ENCODE measurements at places on chromosomes 1 and 21.

DNA sequence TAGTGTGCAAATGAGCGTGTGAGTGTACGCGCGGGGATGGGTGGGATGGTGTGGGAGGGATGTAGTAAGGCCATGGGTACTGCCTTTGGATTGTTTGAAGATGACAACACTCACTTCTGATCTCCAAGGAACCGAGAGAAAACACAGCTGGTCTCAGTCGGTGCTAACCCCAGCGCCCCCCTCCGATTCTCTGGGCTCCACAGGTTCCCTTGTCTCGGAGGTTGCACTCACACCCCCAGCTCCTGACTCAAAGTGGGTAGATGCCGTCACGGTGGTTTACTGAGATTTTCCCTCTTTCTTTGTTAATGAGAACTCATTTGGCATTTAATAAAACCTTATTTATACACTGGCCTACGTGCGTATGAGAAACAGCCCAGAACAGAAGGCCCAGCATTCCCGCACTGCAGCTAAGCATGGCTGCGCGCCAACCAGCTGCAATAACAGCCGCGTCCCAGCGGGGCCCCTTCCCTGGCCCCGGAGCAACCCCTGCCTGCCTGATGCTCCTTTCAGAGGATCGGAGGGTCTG lies 25.8 kb downstream of the ABCA4 start:
- no peak for DNase-seq

GRCh38 chr1:161069731-161070270 lies at the start of gene ARHGAP30:
ARHGAP30 (minus strand) TSS chr1:161069891; CDS start chr1:161069624, 267 bp downstream.
- peak; percentile 88 for DNase-seq

GRCh38 chr1:150176593-150176992 lies 26.9 kb downstream of the PLEKHO1 start:
- DNase-seq: no peak

GRCh38 chr1:6177681-6178380 lies 2.3 kb downstream of the CHD5 start:
- no peak for DNase-seq

GRCh38 chr21:42654179-42654912 lies 925 bp downstream of the PDE9A start:
- DNase-seq: no peak

DNA sequence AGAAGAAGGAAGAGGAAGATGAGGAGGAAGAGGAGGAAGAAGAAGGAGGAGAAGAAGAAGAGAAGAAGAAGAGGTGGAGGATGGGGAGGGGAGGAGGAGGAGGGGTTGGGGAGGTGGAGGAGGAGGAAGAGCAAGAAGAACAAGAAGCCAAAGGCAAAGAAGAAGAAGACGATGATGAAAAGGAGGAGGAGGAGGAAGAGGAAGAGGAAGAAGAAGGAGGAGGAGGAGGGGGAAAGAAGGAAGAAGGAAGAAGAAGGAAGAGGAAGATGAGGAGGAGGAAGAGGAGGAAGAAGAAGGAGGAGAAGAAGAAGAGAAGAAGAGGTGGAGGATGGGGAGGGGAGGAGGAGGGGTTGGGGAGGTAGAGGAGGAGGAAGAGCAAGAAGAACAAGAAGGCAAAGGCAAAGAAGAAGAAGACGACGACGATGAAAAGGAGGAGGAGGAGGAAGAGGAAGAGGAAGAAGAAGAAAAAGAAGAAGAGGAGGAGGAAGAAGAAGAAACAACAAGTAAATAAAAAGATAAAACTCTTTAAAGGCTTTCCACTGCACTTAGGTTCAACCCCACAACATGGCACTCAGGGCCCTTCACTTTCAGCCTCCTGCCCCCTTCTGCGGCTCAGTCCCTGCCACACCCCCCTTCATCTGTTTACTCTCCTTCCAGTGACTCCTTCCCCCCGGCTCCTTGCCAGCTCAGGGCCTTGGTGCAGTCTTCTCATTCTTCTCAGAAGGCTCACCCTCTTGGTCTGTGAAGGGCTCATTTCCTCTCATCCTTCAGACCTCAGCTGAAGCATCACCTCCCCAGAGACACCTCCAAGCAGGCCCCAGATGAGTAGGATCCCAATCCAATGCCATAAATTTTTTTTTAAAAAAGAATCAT lies 114.0 kb downstream of the KCNN3 start:
- DNase-seq: peak; percentile 50

DNA sequence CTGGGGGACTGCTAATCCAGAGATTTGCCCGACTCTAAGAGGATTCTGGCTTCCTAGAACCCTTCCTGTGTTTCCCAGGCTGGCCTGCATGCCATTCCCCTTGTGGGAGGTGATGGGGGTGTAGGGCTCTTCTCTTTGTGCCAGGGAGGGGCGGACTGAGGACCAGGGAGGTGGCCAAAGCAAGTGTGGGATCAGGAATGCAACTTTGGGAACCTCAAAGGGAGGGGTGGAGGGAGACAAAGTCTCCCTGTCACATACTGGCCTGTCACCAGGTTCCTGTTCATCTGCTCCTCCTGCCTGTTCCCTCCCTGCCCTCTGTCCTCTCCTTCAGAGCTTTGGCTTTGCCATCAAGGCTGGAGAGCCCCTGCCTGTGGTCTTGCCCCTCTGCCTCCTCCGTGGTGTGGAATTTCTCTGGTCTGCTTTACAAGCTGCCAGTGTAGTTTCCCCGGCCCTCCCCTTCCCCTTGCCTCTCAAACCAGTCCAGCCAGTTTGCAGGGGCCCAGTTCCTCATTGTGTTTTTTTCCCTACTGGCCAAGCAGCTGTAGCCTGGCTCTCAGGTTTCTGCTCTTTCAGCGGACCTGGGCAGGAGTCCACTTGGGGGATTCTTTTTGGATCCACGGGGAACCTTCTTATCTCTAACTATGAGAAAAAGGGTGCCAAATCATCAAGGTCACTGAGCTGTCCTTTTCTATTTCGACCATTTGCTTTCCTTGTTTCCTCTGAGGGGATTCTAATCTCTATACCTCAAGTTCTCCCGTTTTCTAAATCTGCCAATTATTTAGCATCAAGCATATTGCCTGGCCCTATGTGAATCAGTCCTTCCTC lies 1.8 kb downstream of the CGN start:
- no peak for DNase-seq

DNA sequence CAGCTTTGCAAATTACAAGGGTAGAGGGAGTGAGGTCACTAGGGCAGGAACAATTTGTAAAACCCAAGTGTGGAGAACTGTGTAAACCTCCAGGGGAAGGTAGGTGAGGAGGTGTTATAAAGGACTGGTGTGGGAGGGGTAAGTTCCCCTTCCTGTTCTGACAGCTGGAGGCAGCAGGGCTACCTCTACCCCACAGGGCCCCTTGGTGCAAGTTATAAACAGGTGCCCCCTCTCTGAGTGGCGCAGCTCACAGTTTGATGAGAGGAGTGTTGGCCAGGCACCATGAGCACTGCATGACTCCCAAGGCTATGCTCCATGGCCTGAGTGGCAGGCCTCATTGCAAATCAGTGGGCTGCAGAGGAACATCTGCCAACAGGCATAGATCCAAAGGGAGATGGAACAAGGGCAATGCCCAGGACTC lies 41.0 kb downstream of the MFSD2A start:
- DNase-seq: no peak

DNA sequence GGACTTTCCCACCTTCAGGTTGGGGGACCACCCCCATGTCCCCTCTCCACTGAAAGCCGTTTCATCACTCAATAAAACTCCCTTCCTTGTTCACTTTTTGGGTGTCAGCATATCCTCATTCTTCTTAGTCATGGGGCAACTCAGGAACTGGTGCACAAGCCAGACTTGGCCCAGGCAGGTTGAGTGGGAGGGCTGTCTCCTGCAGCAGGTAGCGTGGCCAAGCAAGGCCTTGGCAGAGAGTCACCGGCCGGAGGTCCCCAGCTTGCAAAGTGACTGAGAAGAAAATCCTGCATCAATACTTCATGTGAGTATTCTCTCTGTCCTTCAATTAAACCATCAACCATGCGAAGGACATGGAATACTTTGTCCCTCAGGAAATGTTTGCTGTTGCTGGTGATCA lies 148.9 kb downstream of the RHOU start:
- no peak for DNase-seq

- DNase-seq: no peak
Observed at GRCh38 chr1:204367956-204368355, 8.2 kb upstream of the PLEKHA6 start.

GRCh38 chr1:22739648-22740385 lies 29.2 kb downstream of the EPHB2 start:
- DNase-seq: no peak

DNA sequence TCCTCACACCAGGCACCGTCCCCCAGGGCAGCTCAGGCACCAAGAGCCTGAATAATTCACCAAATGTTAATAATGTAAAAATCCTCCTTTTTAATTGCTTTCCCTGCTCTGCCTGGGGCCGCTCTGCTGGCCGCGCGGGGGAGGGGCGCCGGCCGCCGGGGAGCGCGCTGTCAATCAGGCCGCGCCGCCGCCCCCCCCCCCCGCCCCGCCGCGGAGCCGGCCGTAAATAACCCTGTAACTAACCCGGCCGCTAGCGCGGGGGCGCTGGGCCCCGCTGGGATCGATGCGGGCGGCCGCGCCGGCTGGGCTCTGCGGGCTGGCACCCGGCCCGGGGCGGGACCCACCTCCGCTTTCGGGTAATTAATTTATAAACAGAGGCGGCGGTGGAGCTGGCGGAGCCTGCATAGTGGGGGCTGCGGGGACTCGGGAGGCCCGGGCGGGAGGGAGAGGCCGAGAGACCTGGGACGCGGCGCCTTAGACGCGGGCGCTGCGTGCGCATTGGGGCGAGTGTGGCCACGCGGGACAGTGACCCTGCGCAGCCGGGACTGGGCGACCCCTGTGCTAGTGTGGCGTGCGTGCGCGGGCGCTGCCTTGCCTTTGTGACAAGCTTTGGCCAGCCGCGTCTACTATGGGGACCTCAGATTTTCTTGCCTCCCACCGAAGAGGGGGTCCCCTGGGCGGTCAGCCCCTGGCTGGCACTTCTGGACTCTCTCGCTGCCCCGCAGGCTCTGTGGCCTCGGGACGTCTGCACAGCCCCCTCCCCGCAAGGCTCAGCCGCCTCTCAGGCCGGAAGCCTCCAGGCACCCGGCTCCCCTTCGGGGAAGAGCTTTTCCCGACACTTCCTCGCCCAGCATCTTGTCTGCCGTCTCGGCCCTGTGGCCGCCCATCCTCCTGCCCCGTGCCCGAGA lies 16.6 kb downstream of the SAMD11 start:
- no peak for DNase-seq

- DNase-seq: no peak
Observed at GRCh38 chr1:64387389-64388285, 82.3 kb upstream of the CACHD1 start.

GRCh38 chr1:55988963-55989452 lies 590.4 kb downstream of the PLPP3 start:
- DNase-seq: no peak

- DNase-seq: no peak
Observed at GRCh38 chr1:171943973-171944561, 102.8 kb downstream of the DNM3 start.

DNA sequence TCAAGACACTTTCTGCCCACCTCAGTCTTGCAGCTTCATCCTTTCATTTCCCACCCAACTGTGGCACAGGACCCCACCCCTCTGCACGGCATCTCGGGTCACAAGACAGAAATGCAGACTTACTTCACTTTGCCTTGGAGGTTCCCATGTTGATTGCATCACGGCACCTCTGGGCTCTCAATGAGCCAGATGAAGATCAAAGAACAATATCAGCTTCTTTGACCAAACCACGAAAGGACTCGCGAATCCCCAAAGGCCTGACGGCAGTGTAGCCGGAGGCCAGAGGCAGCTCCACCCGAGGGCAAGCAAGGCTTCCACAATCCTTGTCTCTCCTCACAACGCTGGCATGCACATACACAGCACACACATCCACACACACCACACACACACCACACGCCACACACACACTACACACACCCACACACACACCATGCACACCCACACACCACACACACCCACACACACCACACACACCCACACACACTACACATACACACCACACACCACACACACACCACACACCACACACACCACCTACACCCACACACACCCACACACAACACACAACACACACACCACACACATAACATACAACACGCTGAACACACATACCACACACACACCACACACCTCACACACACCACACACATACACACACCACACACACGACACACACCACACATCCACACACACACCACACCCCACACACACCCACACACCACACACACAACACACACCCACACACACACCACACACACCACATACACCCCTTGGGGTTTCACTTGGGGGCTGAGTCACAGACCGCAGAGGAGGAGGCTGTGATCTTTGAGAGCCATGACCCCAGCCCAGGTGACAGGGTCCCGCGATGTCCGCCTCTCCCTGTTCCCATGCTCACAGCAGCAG lies 35.8 kb downstream of the UBASH3A start:
- peak; percentile 75 for DNase-seq

- no peak for DNase-seq
Observed at GRCh38 chr1:47564570-47564969, 126.7 kb downstream of the FOXD2 start.

GRCh38 chr1:207031632-207032264 lies 808 bp downstream of the C1orf116 start:
- no peak for DNase-seq

- DNase-seq: no peak
Observed at GRCh38 chr1:166032572-166033371, 134.0 kb downstream of the FAM78B start.

GRCh38 chr1:55384637-55385036 lies 169.5 kb upstream of the USP24 start:
- DNase-seq: no peak

- DNase-seq: no peak
Observed at GRCh38 chr1:23475134-23475628, 8.8 kb downstream of the ASAP3 start.

DNA sequence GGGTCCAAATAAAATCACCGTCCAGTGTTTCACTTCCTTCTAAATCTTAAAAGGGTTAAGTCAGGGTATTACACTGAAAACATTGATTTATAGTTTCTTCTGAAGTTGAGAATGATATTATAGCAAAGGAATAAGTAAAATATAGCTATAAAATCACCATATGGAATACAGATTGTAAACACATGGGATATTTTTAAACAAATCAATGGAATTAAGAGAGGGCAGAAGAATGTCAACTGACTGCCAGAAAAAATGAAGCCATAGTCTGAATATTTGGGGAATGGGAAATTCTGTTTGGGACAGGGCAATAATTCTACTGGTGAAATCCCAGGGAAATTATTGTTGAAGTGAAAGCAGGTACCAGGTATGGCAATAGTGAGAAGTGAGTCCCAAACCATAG lies 664.6 kb downstream of the NCAM2 start:
- DNase-seq: no peak

GRCh38 chr1:92952714-92953113 lies 8.5 kb downstream of the DIPK1A start:
- no peak for DNase-seq

DNA sequence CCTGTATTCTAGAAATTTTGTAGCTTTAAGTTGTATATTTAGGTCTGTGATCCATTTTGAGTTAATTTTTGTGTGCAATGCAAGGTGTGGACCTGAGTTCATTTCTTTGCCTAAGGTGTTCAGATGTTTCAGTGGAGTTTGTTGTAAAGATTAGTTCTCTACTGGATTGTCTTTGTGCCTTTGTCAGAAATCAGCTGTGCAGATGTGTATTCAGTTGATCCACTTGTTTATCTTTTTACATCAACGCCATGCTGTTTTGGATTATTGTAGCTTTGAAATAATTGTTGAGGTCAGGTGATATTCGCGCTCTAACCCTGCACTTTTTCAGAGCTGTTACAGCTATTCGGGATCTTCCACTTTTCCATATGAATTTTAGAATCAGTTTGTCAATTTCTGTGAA lies 32.8 kb downstream of the SKI start:
- DNase-seq: no peak

- peak; percentile 44 for DNase-seq
Observed at GRCh38 chr1:3625151-3625907, 514 bp downstream of the TPRG1L start.

GRCh38 chr1:204714861-204715511 lies 29.4 kb upstream of the LRRN2 start:
- no peak for DNase-seq
